ENCODE measurements at places on chromosomes 3 and 15. TPM values are rescaled to one million over a fixed set of nuclear protein-coding genes. Genes with fewer than 3 reads are reported as not detected.
A peak's percentile ranks its signal among the peaks of the same experiment; 100 is the strongest.

CPLX3 gene
- total RNA-seq: not detected

DNA sequence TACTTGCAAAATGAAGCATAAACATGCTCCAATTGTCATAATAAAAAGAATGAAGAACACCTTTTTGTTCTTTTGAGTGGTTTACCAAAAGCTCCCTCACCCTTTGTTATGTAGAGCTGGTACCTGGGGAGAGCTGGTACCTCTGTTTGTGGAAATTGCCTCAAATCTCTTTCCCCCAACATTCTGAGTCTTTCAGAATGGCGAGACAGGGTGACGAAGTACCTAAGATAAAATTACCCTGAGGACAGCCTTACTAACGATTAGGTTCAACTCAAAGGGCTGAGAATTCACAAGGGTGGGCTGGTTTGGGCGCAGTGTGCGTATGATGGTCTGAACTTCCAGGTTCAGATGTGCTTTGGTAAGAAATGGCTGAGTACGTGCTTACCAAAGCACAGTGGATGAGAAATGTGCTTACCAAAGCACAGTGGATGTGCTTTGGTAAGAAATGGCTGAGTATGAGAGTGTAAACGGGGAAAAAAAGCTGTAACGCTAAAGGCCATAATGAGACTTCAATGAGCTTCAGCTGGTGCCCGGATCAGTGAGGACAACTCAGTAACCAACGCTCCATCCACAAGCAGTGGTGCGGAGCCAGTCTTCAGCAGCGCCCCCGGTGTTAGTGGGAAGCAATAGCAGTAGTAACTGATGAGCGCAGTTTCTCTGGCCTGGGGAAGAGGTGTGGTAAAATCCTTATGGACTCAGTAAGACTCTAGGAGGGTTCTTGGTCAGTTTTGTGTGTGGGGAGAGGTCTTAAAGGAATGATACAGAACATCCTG lies 72.3 kb upstream of the LRIG1 start:
- no peak overlapping the region for H3K27ac ChIP-seq
- no peaks in the 10 kb centered on the region for H3K4me1 ChIP-seq
- H3K27me3 ChIP-seq: no peaks in the 10 kb centered on the region
- no peak overlapping the region for H3K4me3 ChIP-seq
- no peaks in the 10 kb centered on the region for H3K36me3 ChIP-seq

- H3K27ac ChIP-seq: no peak overlapping the region
- H3K36me3 ChIP-seq: no peaks in the 10 kb centered on the region
- no peak overlapping the region for H3K4me3 ChIP-seq
- no peaks in the 10 kb centered on the region for H3K27me3 ChIP-seq
- H3K4me1 ChIP-seq: no peaks in the 10 kb centered on the region
Observed at GRCh38 chr3:142009029-142009428, 132.6 kb downstream of the ATP1B3 start.

DNA sequence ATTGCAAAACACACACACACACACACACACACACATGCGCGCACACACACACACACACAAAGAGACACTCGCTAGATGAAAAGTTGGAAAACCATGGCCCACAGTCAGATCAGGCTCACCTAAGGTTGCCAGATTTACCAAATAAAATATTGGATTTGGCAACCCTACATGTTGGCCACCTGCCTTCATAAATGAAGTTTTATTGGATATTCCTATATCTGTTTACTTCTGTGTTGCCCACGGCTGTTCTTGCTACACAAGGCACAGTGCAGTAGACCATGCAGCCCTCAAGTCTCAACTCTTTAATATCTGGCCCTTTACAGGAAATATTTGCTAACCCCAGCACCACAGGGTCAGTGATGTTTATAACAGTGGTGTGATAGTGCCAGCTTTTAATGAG lies 445.0 kb upstream of the PROK2 start:
- H3K27me3 ChIP-seq: no peaks in the 10 kb centered on the region
- no peaks in the 10 kb centered on the region for H3K36me3 ChIP-seq
- DNase-seq: no peak
- no peak overlapping the region for H3K27ac ChIP-seq
- no peaks in the 10 kb centered on the region for H3K4me1 ChIP-seq
- H3K4me3 ChIP-seq: no peak overlapping the region

- no peaks in the 10 kb centered on the region for H3K27me3 ChIP-seq
- peak within 1 kb of the TSS; percentile 91 for H3K4me3 ChIP-seq
- H3K27ac ChIP-seq: peak within 1 kb of the TSS; percentile 92
- H3K4me1 ChIP-seq: peaks cover 27% of the 10 kb centered on the region
Observed at GRCh38 chr3:168095611-168096209, at the start of gene GOLIM4. Gene GOLIM4 (minus strand): TSS chr3:168095924. CDS start chr3:168095285, 639 bp downstream.

Data from upper lobe of left lung (tissue), 6 donors.